Foreskin fibroblast (primary cell): ENCODE measurements at places on chromosomes 1 and 21.

GRCh38 chr1:109985247-109986053, 885 bp downstream of the AHCYL1 start:
- no peak for DNase-seq

- no peak for DNase-seq
Measured at GRCh38 chr1:228434689-228435088, 18.0 kb upstream of the TRIM17 start.

- DNase-seq = no peak
Measured at GRCh38 chr1:202249846-202250245, 56.2 kb downstream of the LGR6 start.

DNA sequence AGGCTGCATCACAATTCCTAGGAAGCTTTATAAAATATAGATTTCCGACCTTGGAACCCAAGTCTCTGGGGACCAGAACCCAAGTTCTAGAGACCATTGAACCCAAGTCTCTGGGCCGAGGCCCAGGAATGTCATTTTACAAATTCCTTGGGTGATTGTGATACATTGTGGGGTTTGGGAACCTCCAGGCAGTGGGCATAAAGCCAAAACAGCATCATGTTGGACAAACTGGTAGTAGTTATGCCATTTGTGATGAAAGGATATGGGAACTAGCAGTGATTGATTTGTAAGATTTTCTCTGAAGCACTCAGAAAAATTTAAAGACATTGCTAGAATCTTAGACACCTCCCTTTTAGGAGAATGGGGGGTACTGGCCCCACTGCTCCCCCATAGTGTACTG, 160.2 kb downstream of the HIVEP3 start:
- peak; percentile 63 for DNase-seq

DNA sequence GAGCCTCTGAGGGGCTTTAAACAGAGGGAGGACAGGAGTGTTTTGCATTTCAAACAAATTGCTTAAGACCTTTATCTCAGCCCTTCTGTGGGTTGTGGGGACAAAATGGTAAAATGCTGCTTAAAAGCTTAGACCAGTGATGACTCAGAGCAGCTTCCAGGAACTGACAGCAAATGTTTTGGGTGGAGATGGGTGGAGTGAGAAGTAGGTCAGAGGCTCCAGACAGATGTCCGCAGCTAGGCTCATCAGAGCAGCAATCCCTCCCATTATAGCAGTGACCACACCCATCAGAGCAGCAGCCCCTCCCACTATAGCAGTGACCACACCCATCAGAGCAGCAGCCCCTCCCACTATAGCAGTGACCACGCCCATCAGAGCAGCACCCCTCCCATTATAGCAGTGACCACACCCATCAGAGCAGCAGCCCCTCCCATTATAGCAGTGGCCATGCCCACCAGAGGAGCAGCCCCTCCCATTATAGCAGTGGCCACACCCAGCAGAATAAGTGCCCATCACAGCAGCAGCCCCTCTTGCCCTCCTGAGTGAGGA, 532.2 kb downstream of the MATN1 start:
- peak; percentile 22 for DNase-seq
